Panc1 (cell line): ENCODE measurements at places on chromosomes 5 and 9. TPM values are rescaled to one million over a fixed set of nuclear protein-coding genes. Genes with fewer than 3 reads are reported as not detected.

DNA sequence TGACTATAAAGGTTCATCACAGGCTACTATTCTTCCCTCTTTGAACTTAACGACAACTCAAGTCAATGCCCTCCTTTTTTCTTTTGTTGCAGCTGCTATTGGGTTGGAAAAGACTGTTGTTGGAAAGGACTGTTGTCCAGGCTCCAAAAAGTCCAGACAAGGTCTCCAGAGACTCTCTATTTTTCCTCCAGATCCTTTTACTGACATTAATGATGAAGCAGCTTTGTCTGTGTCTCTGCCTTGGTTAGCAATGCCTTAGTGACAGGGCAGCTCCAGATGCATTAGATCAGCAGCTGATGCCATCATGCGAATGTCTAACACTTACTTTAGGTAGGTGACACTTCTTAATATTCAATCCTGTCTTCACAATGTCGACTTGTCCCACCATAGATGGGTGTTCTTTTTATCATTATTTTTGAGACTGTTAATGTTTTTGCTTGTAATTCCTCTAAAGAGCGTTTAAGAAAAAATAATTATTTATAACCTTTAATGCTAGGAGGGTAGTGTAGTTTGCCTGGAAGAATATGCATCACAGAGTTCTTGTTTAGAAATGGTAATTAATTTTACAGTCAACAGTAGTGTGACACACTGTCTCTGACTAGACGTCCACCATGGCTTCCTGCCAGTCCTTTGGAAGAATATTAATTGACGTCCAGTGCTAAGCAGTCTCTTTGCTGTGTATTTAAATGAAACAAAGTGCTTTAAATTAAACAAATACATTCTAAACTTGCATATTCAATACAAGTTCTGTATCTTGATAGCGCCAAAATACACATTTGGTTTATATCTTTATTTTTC, 492.2 kb downstream of the NR2F1-AS1 start:
- DNase-seq, result no peak

GRCh38 chr5:66793049-66793448, 196.9 kb downstream of the MAST4 start:
- DNase-seq, result no peak

DNA sequence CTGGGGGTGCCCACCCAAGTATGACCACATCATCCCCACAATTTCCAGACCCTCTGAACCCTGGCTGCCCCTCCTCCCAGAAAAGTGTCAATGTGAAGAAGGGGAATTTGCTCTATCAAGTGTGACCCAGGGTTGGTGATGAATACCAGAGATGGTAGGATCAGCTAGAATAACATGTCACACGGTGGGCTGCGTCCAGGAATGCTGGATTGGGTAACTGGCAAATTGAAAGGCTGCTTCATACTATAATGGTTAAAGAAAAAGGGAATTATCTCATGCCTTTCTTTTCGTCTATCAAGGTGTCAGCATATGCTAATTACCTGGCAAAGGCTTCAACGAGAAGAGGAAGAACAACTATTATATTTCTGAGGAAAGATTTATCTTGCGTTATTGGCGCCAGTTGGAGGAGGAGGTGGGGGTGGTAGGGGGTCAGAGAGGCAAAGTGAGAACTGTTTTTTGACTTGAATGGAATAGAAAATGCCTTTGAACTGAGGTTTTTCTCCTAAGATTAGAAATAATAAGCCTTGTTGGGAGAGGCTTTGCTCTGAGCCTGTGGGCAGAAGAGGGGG, 27.8 kb upstream of the ARAP3 start:
- DNase-seq, result no peak

GRCh38 chr9:120477534-120478001, 102.4 kb downstream of the CDK5RAP2 start:
- DNase-seq, result peak; percentile 27

DNA sequence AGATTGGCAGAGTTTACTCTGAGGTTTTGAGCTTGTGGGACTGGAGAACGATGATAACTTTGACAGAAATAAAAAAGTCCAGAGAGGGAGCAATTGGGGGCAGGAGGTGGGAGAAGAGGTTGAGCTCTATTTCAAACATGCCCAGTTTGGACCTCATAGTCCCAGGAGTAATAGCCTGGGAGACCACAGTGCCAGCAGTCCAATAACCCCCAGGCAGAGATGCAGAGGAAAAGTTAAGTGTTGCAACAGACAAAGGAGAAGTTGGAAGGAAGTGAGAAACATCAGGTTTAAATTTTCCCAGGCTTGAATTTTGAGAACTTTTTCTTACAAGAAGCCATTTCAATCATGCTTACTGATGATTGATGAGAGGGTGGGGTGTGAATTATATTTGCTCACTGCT, 117.0 kb upstream of the GHR start:
- no peak for DNase-seq

DNA sequence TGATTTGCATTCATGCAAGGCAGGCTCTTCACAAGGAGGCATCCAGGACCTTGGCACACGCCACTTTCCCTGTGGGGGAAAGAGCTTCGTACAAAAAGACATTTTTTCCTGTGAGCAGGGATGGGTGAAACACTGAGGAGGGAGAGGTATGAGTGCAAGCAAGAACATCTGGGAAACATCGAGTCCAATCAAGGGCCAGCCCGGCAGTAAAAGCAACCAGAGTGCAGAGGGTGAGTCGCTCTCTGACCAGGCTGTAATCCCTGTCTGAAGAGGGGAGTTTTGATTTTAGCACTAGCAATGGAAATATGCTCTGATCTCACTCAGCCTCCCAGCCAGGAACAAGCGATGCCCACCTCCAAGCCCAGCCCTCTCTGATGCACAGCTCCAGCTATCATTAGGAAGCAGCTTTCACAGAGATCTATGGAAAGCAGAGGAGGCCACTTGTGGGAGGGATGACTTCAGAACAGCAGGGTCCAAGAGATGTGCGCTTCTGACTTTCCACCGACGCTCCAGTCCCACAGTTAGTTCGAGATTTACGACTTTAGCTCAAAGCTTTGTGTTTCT, 211.0 kb upstream of the ADAMTS16 start:
- DNase-seq, result no peak

GRCh38 chr5:1722877-1723276, 76.8 kb downstream of the MRPL36 start:
- DNase-seq, result no peak

- no peak for DNase-seq
Observed at GRCh38 chr5:146039420-146039819, 66.0 kb downstream of the PLAC8L1 start.

DNA sequence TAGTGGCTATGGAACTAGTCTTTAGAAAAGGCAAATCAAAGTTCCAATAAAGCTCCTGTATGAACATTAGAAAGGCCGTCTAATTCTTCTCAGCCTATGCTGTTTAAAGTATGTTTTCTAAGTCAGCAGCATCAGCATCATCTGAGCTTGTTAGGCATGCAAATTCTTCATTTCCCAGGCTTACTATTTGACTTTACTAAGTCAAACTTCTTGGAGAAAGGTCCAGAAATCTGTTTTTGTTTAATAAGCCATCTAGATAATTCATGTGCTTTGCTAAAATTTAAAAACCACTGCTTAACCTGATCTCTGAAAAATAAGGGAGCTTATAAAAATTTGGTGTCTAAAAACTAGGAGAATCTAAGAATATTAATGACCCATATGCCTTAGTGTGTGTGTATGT, 200.2 kb upstream of the SGCD start:
- DNase-seq, result no peak

DNA sequence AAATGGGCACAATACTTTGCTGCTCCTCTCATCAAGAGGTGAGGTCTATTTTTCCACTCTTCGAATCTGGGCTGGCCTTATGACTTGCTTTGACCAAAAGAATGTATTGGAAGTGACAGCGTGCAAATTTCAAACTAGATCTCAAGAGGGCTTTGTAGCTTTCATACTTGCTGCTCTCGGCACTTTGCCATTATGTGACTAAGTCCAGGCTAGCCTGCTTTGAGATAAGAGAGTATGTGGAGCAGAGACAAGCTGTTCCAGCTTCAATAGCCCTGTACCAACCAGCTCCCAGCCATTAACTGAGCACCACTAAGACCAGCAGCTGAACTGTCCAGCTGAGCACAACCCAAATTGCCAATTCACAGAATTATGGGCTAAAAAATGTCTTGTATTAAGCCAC, 124.6 kb downstream of the ACER2 start:
- DNase-seq, result no peak

DNA sequence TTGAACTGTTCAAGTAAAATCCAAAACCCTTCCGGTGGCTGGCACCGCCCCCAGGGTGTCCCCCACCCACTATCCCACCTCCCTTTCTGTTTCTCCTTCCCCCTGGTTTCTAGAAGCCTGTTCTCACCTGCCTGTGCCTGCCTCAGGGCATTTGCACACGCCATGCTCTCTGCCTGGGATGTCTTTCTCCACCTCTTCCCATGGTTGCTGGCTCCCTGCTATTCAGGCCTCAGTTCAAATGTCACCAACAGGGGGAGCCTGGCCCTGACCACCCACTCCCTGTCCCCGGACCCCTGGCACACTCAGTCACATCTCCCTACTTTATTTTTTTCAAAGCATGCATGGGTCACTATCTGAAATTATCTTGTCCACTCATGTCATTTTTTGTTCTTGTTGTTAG, 39.9 kb upstream of the EEIG1 start:
- DNase-seq, result no peak

DNA sequence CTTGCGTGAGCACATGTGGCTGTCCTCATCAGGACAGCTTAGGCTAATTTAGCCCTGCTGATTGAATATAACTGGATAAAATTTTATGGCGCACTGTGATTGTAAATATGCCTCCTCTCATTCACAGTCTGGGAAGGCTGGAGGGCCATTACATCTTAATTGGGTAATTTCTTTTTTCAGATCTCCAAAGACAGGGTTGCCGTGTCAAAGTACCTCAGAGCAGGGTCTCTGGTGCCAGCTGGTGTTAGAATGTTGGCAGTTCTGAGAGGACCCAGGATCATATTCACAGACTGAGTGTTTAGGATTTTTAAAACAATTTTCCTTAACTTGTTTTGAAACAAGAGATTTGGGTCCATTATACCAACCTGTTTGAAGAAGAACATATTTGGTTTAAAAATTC, 455.7 kb upstream of the TLE4 start:
- no peak for DNase-seq

- DNase-seq, result no peak
Observed at GRCh38 chr5:149358868-149359495, 1.1 kb downstream of the PCYOX1L start.

GRCh38 chr9:72464857-72465592, 56.4 kb upstream of the TMC1 start:
- no peak for DNase-seq

- no peak for DNase-seq
Observed at GRCh38 chr9:107557236-107557990, 67.8 kb upstream of the KLF4 start.

GRCh38 chr9:95511952-95512708, 4.6 kb downstream of the PTCH1 start:
- no peak for DNase-seq

GRCh38 chr5:55597014-55597981, 62.5 kb upstream of the PLPP1 start:
- no peak for DNase-seq

DNA sequence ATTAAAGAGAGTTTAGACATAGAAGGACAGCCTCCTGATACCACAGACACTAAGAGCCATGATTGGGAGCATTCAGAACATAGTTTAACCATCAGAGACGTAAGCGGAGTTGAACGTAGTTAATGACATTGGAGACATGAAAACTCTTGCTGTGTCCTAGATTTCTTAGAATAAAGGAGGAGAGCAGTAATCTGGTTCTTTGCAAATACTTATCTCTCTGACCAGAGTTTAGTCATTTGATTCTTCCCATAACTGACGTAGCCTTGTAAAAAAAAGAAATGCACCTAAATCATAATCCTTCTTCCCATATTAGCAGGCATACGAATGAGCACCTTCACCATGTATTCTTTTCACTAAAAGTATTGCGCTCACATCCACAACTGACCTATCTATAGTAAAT, 433.3 kb upstream of the SMC2 start:
- no peak for DNase-seq

DNA sequence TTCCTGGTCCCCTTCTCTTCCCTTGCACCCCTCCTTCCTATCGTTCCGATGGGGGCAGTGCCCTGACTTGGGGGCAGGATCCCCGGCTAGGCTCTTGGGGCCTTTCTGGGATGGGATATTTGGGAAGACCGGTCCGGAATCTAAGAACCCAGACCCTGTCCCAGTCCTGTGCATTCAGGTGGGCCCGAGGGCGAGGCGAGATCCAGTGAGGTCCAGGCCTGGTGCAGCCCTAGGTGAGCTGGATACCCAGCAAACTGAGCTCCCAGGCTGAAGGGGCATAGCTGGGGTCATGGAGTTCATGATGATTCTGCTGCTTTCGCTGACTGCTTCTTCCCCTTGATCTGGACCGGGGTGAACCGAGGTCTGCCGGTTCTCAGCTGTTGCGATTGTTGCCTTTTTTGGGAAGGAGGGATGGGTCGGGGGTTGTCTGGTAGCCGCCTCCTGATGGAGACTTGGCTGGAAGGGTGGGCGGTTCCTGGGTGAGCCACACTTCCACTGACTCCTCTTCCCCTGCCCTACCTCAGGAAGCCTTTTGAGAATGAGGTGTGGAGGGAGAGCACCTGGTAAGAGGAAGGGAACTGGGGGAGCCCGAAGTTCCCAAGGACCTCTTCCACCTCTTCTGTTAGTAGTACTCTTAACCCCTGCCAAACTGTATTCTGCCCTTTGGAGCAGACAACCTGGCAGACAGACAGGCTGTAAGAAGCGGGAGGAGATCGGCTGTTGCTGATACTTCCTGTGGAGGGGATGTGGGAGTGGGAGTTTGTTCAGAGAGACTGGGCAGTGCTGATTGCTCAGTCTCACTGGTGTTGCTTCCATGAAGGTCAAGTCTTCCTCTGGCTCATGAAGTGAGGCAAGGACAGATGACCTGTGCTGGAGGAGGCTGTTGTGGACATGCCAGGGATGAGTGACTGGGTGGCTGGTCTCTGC, 1.0 kb downstream of the LRRC8A start:
- DNase-seq, result no peak

DNA sequence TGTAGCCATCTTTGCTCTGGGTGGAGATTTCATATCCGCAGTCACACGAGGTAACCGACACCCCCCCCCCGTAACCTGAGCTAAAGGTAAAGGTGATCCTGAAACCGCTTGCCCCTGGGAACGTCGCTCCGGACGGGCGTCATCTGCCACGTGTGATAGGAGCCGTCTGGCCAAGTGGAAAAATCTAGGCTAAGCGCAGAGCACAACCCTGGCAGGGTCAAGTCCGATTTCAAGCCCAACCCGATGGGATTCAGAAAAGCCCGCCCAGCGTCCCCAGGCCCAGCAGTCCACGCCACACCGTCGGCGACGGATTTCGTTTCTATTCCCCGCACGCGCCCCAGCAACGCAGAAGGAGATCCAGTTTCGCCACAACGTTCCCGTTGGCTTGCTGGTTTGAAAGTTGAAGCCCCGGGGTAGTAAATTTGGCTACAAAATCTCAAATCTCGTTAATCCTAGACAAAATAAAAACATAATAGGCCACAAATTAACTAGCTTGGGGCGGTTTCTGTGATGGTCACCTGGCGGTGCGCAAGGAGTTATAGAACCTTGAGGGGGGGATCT, 32.4 kb upstream of the NFIB start:
- DNase-seq, result no peak

- DNase-seq, result no peak
Observed at GRCh38 chr5:134568761-134569695, 43.6 kb downstream of the JADE2 start.

- DNase-seq, result peak; percentile 36
Observed at GRCh38 chr5:168712280-168712924, 133.2 kb upstream of the PANK3 start.

The ARHGEF28 gene
- total RNA-seq, result 34.8 TPM

The OR5C1 gene
- not detected for total RNA-seq

The CATSPER3 gene
- total RNA-seq, result 0.69 TPM

The ERAP2 gene
- 15.5 TPM for total RNA-seq

The TMEM252 gene
- not detected for total RNA-seq

The OGN gene
- total RNA-seq, result 0.08 TPM

The SLC45A2 gene
- total RNA-seq, result not detected

The FBXW2 gene
- 46.0 TPM for total RNA-seq

The DDX31 gene
- 17.5 TPM for total RNA-seq
